T-helper 17 cell (primary cell): ENCODE measurements at places on chromosomes 1 and 21. TPM values are rescaled to one million over a fixed set of nuclear protein-coding genes. Genes with fewer than 3 reads are reported as not detected.

The PCP4L1 gene
- total RNA-seq = not detected

The ANKRD45 gene
- not detected for total RNA-seq

The PDIK1L gene
- total RNA-seq = 6.8 TPM

The ZNF281 gene
- 28.7 TPM for total RNA-seq

The PGLYRP4 gene
- total RNA-seq = not detected

The BACE2 gene
- total RNA-seq = 1.4 TPM

The GNG4 gene
- total RNA-seq = not detected

The NBPF1 gene
- total RNA-seq = 9.7 TPM

The PGLYRP3 gene
- total RNA-seq = not detected

The SPATA21 gene
- not detected for total RNA-seq

The CD5L gene
- not detected for total RNA-seq

The PLA2G2D gene
- not detected for total RNA-seq

The BRWD1 gene
- total RNA-seq = 81.6 TPM

The CLDN19 gene
- not detected for total RNA-seq

The ZNHIT6 gene
- 15.9 TPM for total RNA-seq

The LGR6 gene
- 0.25 TPM for total RNA-seq

The C1orf210 gene
- total RNA-seq = not detected

The MATN1 gene
- total RNA-seq = 2.1 TPM

The SEC16B gene
- not detected for total RNA-seq

The OR10Z1 gene
- total RNA-seq = not detected

The CLEC20A gene
- not detected for total RNA-seq

The GBP6 gene
- 0.17 TPM for total RNA-seq

The LCE2B gene
- total RNA-seq = not detected

The MEX3A gene
- not detected for total RNA-seq

The CELA2A gene
- total RNA-seq = not detected

The KCNJ15 gene
- 0.12 TPM for total RNA-seq

The CD1E gene
- not detected for total RNA-seq

The RGS1 gene
- total RNA-seq = 736 TPM

The APP gene
- 42.0 TPM for total RNA-seq

The C1orf87 gene
- not detected for total RNA-seq

The PPM1J gene
- total RNA-seq = 0.20 TPM

The ZNF678 gene
- 7.3 TPM for total RNA-seq

The SLAMF6 gene
- 24.8 TPM for total RNA-seq
